Kidney tubule cell (primary cell): ENCODE measurements at places on chromosomes 5 and 9.

- DNase-seq, result peak; percentile 68
These were observed 262.1 kb downstream of the ENC1 start for GRCh38 chr5:74378464-74378863.

DNA sequence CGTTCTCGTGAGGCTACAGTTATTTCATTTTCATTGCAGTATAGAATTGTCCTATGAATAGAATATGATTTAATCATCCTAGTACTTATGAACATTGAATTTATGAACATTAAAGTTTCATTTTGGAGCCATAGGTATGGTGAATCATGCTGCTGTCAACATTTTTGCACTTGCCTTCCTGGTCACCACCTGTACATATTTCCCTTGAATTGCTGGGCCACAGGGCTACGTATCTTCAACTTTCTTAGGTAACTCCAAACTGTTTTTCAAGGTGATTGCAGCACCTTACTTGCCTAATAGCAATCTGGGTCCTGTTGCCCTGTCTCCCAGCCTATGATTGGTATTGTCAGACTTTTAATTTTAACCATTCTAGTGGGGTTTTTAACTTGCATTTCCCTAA is 6.5 kb upstream of the RNF145 start:
- DNase-seq, result no peak

GRCh38 chr9:127680846-127681245 is 25.9 kb upstream of the CFAP157 start:
- DNase-seq, result no peak

DNA sequence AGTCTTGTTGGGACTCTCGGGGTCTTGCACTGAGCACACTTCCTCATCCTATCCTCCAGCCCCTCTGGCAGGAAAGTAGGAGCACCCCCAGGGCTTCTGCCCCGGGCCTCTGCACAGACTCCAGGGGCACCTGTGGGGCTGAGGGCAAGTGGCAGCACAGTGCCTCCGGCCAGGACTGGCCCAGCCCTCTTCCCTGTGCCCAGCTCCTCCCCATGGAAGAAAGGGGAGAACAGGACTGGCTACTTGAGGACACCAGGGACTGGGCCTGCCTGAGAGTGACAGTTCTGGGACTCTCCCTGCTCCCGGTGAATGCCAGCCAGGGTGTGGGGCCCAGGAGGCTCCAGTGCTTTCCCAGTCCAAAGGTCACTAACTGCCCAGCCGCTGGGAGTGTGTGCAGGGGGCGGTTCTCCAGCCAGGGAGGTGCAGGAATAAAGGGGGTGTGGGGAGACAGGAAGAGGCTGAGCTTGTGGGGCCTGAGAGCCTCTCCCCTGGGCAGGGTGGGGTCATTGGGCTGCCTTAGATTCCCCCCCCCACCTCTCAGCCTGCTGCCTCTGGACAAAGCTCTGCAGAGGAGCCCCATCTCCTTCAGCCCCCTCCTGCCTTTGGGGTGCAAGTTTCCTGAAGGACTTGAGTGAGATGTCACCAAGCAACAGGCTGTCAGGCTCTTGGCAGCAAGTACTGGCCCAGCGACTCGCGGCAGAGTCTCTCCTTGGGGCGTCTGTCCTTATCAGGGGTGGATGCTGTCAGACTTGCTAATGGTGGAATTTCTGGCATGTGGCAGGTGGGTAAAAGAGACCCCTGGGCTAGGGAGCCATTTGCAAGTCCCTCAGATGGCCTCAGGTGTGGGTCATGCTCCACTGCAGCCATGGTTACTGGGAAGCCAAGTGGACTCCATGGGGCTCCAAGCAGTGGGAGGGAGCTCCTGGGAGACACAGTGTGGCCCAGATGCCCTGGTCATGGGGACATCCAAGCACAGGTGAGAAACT is 19.1 kb upstream of the JADE2 start:
- DNase-seq, result peak; percentile 94

DNA sequence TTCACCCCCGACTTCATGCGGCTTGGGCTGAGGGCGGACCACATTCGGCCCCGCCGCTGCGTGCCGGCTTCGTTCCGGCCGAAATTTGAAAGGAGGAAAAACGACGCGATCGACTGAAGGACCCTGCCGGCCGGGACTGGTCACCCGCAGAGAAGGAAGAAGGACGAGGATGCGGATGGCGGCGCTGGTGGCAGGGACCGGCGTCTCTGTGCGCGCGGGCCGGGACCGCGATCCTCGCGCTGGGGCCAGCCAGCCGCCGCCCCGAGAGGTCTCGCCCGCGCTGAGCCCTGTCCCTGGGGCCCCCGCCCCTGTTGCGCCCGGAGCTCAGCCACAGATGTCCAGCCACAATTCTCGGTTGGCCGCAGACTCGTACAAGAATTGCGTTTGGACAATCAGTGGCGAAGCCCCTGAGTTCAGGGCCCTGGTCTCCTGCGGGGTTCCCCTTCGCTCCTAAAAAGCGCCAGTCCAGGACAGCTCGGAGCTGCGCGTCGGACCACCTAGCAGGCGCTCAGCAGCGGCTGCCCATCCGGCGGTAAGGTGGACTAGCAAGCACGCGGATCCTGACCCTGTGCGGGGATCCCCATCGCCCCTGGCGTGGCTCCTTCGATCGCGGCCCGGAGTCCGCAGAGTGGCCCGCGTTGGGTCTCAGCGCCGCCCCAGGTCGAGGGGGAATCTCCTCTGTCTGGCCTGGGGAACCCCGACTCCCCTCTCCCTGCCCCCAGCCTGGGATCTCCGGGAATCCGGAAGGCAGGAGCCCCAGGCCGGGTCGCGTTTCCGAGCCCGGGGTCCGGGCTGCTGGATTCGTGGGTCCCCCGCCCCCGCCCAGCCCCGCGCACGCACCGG is 21.3 kb downstream of the URM1 start:
- no peak for DNase-seq

GRCh38 chr5:60355181-60355580 is 344.8 kb downstream of the DEPDC1B start:
- no peak for DNase-seq

- no peak for DNase-seq
These were observed 117.4 kb downstream of the ADAMTS12 start for GRCh38 chr5:33774341-33774740.

- no peak for DNase-seq
These were observed 593.9 kb upstream of the GRAMD2B start for GRCh38 chr5:125829349-125829748.

GRCh38 chr9:116501871-116502270 is 185.2 kb upstream of the TRIM32 start:
- DNase-seq, result peak; percentile 93

DNA sequence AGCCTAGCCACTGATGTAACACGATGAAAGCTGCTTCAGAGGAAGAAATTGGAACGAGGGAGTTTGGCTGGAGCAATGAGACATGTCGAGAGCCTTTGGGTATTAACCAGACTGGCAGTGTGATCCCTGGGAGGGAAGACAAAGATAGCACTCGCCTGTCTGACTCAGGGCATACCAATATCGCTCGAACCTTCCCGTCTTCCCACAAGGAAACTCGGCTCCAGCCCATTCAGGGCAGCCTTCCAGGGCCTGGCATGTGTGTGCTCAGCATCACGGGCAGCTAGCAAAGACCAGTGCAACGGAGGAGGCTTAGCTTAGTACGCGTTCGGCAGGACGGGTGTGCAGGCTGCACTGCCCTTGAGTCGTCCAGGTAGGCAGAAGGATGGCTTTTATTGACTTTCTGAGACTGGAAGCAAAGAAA is 356.9 kb upstream of the WWC1 start:
- peak; percentile 80 for DNase-seq

- DNase-seq, result no peak
These were observed 74.1 kb downstream of the SLC38A9 start for GRCh38 chr5:55638051-55638450.

DNA sequence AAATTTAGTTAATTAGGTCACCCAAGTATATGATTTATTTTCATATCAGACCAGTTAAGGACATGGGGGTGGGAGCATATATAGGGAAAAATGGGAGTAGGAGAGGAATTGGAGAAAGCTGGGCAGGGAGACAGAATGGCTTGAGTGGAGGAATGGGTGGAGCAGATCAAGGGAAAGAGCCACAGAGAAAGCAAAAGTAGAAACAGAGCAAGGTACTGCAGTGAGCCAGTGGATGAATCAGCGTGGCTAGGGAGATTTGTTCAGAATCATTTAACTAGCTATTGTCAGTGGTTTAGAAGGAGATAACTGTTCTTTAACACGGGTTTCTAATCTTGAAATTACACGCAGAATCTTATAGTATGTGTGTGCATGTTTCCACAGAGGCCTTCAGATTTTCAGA is 37.4 kb downstream of the SNX24 start:
- peak; percentile 54 for DNase-seq

DNA sequence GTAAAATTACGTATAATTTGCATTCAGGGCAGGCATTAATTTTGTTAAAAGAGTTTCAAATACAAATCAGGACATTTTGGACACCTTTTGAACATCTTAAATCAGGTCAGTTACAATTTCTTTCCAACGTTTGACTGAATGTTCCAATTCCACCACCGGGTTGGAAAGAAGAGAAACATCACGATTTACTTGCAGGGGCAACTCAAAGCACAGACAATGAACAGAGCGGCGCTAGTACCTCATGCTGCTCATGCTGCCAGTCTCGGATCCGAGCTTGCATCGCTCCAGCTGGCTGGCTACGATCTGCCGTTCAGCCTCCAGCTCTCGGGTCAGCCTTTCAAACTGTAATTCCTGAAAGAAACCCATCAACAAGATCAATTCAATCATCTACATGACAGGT is 339.5 kb downstream of the CTNND2 start:
- DNase-seq, result no peak

- peak; percentile 85 for DNase-seq
These were observed 18.9 kb upstream of the MEGF9 start for GRCh38 chr9:120733190-120733589.

DNA sequence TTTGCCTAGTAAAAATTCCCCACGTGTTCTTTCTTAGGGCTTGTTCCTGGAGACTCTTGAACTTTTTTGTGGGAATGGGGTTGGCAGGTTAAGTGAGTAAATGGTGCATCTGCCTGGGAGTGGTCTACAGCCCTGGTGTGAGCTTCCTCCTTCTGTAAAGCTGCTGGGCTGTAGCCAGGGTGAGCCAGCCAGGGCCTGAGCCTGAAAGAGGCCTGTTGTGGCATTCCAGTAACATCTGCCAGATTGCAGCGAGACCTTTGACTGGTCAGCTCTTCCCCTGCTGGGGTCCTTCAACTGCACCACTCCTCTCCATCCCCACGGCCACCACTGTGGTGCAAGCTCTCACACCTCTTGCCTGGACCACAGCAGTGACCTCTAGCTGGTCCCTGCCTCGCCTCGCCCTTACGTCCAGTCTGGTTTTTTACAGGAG is 47.5 kb downstream of the SLC22A5 start:
- DNase-seq, result peak; percentile 27

DNA sequence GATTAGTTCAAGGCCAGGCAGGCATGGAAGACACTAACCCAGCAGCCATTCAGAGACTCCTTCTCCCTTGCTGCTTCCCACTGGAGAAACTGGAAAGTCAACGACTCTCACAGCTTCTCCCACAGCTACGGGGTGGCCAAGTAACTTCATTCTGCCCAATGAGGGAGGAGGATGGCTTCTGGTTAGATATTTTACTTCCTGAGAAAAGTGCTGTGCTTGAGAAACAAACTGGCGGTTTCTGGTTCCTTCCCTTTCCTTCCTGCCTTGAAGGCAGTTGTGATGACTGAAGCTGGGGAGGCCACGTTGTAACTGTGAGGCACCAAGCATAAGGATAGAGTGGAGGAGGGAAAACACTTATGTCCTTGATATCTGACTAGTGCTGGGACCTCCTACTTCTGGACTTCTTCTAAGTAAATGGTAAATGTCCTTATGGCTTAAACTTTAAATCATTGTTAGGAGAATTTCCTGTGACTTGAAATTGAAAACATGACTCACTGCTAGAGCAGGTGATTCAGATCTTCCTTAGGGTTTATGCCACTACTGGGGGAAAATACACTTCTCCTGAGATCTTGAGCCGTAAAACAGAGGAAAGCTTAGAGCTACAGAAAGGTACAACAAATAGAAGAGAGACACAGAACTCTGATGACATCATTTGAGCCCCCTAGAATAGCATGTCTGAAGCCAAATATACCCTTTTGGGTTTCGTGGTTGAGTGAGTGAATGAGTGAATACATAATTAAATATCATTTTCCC is 3.1 kb upstream of the GNPDA1 start:
- DNase-seq, result peak; percentile 89

- no peak for DNase-seq
These were observed 2.5 kb downstream of the LRRC26 start for GRCh38 chr9:137167277-137167746.

GRCh38 chr5:140883373-140883772 is 1.4 kb downstream of the PCDHA13 start:
- no peak for DNase-seq

- no peak for DNase-seq
These were observed 47.3 kb upstream of the PRRC2B start for GRCh38 chr9:131346559-131346958.

- DNase-seq, result no peak
These were observed 4.0 kb upstream of the WDR70 start for GRCh38 chr5:37375091-37375490.

- DNase-seq, result no peak
These were observed 271.8 kb downstream of the TRIM32 start for GRCh38 chr9:116958881-116959280.

- no peak for DNase-seq
These were observed 53.9 kb upstream of the UBAC1 start for GRCh38 chr9:136014924-136015633.

GRCh38 chr5:96197347-96197746 is 235.7 kb upstream of the ELL2 start:
- no peak for DNase-seq

DNA sequence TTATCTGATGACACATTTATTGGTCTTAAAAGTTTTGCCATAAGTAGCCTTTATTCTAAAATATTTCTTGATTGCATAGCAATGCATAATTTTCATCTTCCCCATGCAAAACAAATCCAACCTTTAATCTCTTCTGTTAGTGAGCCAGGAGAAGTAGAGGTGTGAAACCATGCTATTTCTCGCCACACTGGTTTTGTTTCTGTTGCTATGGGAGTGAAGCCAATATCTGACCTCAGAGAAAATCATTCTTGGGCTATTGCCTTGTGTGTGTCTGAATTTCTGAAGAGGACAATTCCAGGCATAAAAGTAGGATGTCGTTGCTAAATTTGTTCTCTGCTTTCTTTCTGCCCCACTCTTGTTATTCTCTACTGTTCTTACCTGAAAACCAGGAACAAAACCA is 183.6 kb downstream of the PTTG1 start:
- no peak for DNase-seq

DNA sequence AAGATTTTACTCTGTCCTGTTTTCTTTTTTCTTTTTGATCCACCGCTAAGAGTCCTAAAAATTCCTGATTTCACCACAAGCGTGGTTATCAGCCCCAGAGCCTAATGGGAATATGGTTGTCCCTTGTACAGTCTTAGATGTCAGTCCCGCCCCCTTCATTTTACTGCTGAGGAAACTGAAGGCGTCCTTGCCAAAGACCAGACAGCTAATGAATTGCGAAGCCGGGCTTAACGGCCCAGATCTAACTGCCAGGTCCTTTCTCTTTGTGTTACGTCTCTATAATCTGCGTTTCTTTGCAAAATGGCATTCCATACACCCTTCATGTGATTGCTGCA is 497 bp downstream of the NSA2 start:
- DNase-seq, result peak; percentile 35

DNA sequence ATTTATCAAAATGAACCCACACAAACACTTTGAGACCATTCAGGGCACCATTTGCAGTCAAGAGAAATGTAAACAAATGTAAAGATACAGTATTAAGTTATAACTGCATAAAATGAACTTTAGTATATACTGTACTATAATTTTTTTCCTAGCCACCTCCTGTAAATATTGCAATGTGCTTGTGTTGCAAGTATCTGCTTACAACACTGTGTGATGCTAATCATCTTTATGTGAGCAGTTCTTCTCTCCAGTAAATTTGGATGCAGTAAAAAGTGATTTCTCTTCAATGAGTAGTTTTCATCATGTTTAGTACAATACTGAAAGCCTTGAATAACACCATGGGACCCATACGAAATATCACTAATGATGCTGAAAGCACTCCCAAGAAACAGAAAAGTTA is 9.4 kb downstream of the G3BP1 start:
- DNase-seq, result no peak
